ENCODE measurements at places on chromosomes 12 and 14.

- DNase-seq = no peak
Measured at GRCh38 chr12:97300891-97301290, 161.7 kb upstream of the RMST start.

DNA sequence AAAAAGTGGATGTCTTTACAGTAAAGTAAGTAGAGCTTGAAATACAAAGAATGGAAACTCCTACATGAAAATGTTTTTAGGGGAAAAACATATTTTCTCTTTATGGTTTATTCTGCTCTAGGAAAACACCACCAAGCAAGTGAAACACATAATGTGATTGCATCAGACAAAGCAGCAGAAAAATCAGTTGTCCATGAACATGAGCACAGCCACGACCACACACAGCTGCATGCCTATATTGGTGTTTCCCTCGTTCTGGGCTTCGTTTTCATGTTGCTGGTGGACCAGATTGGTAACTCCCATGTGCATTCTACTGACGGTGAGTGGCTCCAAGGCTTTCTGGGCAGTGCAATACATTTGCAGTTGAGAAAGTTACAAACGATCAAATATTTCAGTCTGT, 42.6 kb upstream of the PLEKHD1 start:
- DNase-seq = no peak

GRCh38 chr12:24791622-24792021, 157.3 kb downstream of the BCAT1 start:
- DNase-seq = no peak

- no peak for DNase-seq
Measured at GRCh38 chr14:93737634-93738033, 50.7 kb downstream of the PRIMA1 start.

Data from stimulated activated CD8-positive, alpha-beta memory T cell treated with anti-CD3 and anti-CD28 coated beads, Interleukin-4, amount 100 ng/mL, for 24 hours (primary cell).